T follicular helper cell (primary cell): ENCODE measurements at places on chromosomes 11 and 22.

GRCh38 chr11:13207665-13208594, 69.7 kb upstream of the BMAL1 start:
- DNase-seq: no peak

DNA sequence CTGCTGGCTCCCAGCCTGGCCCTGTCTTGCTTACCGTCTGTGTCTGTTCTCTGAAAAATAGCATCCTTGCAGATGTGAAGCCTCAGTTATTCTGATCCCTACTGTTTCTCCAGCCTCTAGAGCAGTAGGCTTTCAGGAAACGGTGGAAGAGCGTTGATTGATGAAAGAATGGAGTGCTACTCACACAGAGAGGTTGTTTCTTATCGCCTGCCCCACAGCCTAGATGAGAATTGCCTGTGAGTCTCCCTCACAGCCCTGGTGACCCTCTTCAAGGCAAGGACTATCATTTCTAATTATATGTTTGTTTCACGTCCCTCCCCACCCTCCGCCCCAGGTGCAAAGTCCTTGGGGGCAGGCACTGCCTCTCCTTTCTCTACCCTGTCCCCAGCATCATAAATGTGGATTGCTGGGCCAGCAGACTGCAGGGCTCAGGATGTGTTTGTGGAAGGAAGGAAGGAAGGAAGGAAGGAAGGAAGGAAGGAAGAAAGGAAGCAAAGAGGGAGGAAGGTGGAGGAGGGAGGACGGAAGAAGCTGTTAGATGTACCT, 575.3 kb upstream of the B3GAT1 start:
- DNase-seq: no peak

DNA sequence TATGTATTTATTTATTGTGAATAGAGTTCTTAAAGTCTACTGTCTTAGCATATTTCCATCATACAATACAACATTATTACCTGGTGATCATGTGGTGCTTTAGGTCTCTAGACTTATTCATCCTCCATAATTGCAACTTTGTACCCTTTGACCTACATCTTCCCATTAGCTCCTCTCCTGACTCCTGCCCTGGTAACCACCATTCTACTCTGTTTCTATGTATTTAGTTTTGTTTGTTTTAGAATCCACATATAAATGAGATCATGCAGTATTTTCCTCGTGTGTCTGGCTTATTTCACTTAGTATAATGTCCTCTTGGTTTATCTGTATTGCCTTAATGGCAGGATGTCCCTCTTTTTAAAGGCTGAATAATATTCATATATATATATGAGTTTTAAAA, 22.7 kb downstream of the NCAM1 start:
- DNase-seq: no peak

GRCh38 chr11:20274031-20274430, 89.5 kb upstream of the HTATIP2 start:
- DNase-seq: no peak

DNA sequence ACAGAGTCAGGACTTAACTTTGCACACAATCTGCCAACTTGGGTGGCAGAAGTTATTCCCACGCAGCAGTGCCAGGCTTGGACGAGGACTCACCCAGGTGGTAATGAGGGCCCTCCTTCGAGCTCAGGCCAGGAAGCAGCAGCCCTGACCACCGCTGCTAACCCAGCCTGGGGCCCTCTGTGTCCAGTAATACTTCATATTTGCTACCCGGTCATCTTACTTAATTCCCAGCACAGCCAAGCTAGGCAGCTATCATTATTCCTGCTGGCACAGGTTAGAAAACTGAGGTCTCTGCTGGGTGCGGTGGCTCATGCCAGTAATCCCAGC, 15.4 kb upstream of the LRP5 start:
- DNase-seq: no peak

DNA sequence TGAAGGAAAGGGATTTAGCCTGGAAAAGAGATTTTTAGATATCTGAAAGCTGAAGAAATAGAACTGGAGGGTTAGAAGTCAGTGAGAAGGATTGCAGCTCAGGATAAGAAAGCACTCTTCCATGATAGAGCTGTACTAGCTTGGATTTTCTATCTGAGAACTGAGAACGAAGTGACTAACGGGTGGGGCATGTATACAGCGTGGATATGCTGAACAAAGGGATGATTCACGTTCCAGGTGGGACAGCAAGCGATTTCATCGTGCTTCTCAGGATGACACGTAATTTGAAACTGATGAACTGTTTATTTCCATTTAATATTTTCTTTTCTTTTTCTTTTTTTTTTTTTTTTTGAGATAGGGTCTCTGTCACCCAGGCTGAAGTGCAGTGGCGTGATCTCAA, 53.0 kb downstream of the GRAMD1B start:
- DNase-seq: no peak

DNA sequence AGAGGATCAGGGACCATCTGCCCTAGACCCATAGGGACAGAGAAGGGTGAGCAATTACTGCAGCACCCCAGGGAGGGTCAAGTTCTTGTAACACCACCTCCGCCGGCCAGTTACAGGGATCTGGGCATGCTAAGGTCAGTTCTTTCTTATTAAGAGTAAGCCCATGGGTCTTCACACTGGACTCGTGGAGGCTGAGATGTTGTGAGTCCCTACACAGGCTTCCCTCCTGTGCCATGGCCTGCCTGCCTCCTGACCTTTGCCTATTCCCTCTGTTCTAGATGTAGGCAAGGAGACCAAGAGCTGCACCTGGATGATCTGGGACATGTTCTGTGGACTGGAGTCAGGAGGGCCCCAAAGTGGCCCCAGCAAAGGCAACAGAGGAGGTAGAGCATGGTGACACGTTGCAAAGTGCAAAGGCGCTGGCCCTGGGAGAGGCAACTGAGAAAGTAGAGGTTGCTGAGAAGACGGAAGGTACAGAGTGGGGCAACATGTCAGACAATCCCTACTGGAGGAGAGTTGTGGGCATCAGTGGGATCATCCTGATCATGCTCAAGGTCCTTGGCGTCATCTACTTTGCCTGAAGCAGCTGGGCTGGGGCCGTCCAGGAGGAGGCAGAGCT, 16.3 kb upstream of the GNAZ start:
- DNase-seq: no peak

DNA sequence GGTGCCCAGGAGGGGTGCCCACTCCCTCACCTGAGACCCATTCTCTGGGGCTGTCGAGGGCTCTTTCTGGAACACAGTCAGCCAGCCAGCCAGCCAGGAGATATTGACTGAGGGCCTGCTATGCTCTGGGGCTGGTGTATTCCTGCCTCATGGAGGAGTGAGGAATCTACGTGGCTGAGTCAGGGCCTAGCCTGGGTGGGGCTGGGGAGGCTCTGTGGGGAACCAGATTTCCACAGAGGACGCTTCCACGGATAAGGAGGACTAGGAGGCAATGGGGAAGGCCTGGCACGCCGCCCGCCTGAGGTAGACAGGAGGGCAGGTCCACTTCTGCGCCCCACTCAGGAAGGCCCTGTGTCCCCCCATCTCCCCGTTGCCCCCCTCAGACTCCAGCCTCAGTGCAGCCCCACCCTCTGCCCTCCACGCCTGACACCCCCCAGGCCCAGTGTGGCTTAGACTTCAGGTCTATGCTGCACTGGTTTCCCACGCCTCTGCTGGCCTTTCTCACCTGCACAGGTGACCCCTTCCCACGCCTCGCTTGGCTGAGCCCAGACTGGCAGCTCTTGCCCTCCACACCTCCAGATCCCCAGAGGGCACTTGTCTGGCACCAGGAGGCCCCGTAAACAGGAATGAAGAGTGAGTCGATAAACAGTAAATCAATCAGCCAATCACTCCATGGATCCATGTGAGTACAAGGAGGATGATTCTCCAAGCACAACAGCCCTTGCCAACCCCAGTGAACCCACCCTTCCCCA, 37.5 kb downstream of the MACROD1 start:
- no peak for DNase-seq

DNA sequence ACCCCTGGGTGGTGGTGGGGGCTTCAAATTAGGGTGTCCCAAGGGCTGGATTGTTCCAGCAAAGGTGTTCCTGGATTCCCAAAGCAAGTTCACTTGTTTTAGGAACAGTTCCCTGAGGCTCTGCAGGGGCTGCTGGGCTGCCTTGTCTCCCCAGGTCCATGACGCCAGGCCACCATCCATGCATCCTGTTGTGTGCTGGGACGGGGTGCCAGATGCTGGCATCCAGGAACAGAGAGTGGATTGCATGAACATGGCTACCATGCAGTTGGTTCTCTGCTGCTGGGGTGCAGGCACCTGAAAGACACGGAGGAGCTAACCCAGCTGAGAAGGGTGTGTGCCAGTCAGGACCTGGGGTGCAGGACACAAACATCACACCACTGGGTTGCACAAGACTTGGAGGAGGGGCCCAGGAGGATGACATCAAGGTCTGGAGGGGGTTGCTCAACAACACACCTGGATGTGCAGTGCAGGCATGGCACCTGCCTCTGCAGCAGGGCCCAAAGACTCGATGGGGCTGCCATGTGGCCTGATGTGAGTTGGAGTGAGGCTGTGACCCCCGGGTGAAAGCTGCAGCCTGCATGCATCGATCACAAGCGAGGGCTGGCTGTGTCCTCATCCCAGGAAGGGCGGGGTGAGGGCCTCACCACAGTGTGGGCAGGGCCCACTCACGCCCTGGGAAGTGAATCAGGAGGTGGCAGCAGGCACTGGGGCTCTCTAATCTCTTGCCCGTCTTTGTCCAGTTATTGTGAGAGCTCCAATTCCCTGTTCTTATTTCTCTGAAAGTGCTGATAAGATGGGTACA, 74.0 kb upstream of the CLDN5 start:
- DNase-seq: no peak

GRCh38 chr11:72635933-72636332, 38.3 kb downstream of the PDE2A start:
- DNase-seq: no peak

DNA sequence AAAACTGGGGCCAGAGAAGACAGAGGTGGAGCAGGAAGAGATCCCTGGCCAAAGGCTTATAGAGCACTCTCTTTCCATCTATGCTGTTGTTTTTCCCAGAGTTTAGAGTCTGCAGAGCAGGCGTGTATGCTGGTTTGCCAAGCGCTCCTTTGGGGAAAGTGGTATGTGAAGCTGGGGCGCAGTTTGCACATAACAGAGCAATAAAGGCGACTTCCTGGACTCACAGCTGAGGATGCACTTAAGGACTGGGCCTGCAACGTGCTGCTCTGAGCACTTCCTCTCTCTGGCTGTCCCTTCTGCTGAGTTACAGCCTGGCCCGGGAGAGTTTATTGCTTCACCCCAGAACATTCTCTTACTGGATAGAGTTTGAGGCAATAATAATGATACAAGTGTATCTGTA, 41.7 kb downstream of the THAP12 start:
- DNase-seq: no peak

DNA sequence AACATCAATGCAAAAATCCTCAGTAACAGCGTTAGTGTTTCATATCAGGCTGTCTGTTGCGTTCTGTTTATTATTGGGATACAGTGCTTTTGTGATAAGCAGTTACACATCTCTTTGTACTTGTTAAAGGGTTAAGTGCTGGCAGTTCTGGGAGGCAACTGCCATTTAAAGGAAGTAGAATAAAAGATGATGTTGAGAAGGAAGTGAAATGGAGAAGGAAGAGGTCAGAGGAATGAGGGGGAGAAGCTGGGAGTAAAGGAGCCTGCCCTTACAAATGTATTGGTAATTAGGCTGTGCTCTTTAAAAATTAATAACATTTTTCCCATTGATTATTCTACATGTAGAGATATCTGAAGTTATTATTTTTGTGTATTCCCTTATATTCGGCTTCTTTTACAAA, 674.7 kb downstream of the NTM start:
- DNase-seq: no peak
